ENCODE measurements at places on chromosomes 1 and 21. TPM values are rescaled to one million over a fixed set of nuclear protein-coding genes. Genes with fewer than 3 reads are reported as not detected.

GRCh38 chr1:227314014-227314848 is 4.1 kb downstream of the CDC42BPA start:
- DNase-seq, result no peak

GRCh38 chr1:77697441-77697840 is 15.0 kb upstream of the ZZZ3 start:
- DNase-seq, result no peak

The STYXL2 gene
- total RNA-seq, result 46.6 TPM

The DENND2C gene
- total RNA-seq, result 11.3 TPM
